ENCODE measurements at places on chromosomes 6 and 20.

GRCh38 chr6:338815-339262 lies 46.6 kb downstream of the DUSP22 start:
- DNase-seq, result no peak

DNA sequence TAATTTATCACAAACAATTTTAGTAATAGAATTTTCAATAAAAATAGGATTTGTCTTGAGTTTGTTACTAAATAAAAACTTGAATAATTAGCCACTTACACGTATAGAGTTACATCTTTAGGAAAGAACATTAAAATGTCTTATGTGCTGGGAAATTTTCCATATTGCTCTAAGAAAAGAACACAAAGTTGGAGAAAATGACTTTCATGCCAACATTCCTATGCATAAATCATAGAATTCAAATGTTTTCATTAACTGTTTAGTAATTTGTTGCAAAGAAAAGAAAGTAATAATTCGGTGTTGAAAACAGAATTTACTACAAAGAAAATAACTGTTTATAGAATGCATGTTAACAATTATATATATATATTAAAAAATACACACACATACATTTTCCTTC lies 4.7 kb upstream of the TBC1D32 start:
- no peak for DNase-seq

DNA sequence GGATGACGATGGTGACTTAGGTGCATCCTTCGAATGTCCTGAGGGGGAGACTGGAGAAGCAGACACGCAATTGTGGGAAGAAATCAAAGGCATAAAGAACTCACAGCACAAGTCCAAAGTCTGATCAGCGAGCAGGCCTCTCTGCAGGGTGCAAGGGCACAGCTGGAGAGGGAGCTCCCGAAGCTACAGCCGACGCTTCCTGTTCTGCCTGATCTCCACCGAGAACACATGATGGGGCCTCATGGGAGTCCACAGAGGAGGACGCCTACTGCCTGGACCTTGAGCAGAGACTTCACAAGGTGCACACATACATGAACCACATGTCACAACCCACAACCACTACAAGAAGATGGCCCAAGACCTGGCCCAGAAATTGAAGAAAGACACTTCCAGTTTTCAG lies 51.4 kb downstream of the RIN2 start:
- no peak for DNase-seq

- DNase-seq, result no peak
Measured at GRCh38 chr6:3449750-3450305, 7.0 kb downstream of the SLC22A23 start.

DNA sequence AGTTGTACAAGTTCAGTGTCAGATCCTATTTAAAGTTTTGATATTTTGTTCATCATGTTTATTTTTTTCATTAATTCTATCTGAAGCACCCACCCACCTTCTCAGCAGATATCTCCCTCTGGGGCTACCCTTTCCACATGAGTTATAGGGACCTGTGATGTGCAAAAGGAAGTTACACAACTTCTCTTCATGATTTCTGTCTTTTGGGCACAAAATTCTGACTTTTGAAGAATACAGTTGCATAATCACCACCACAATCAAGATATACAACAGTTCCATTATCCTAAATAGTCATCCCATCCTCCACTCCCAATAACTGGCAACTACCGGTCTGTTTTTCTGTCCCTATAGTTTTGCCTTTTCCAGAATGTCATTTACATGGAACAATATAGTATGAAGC lies 13.8 kb upstream of the FUCA2 start:
- DNase-seq, result no peak

All from stimulated activated CD4-positive, alpha-beta T cell treated with anti-CD3 and anti-CD28 coated beads, Interleukin-4, amount 100 ng/mL, for 1 hour (primary cell).